ENCODE measurements at places on chromosomes 2 and 18. TPM values are rescaled to one million over a fixed set of nuclear protein-coding genes. Genes with fewer than 3 reads are reported as not detected.

The FBXO48 gene
- total RNA-seq, result 0.27 TPM

- DNase-seq, result no peak
Measured at GRCh38 chr18:39622431-39622830, 2056.8 kb upstream of the CELF4 start.

- DNase-seq, result no peak
Measured at GRCh38 chr2:227570615-227571014, 28.1 kb upstream of the SCYGR2 start.

DNA sequence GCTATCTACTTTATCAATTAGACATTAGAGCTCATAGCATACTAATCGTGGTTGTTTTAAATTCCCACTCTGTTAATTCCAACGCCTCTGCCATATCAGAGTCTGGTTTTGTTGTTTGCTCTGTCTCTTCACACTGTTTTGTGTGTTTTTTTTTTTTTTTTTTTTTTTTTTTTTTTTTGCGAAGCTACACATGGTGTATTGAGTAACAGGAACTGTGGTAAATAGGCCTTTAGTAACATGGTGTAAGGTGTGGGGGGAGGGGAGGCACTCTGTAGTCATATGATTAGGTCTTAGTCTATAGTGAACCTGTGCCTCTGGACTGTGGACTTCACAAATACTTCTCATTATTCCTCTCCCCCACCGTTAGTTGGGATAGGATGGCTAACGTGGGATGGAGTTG is 370.7 kb upstream of the RAB12 start:
- DNase-seq, result no peak

The MRPL30 gene
- total RNA-seq, result 15.9 TPM

DNA sequence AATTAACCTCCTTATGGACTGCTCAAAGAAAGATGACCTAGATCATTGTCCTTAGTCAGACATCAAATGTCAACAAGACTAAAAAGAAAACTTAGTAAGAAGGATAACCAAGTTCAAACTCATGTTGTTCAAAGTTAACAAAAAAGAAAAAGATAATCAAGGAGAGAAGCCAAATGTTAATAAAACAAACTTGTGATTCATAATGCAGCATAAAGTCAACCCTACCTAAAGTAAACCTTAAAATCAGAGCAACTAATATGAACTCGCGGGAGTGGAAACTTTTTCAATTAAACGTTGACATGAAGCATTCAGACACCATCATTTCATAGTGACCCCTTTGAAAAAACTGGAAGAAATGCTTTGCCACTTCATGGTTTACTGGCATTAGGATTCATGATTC is 52.9 kb downstream of the DNER start:
- no peak for DNase-seq

DNA sequence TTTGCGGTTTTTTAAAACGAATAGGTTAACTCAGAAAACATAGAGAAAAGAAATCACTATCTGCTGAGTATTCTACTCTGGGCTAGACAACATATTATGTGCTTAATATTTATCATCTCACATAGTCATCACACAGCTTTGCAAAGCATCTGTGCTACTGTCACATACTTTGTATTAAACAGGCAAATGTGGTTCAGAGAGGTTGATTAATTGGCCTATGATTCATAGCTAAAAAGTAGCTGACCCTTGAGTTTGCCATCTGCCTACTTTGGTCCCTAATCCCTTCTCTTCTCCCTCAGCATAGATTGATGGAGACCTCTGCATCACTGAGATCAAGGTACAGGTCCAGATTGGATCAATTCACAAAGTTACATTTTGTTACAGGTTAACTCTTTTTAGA is 21.4 kb downstream of the ANKRD30B start:
- no peak for DNase-seq

DNA sequence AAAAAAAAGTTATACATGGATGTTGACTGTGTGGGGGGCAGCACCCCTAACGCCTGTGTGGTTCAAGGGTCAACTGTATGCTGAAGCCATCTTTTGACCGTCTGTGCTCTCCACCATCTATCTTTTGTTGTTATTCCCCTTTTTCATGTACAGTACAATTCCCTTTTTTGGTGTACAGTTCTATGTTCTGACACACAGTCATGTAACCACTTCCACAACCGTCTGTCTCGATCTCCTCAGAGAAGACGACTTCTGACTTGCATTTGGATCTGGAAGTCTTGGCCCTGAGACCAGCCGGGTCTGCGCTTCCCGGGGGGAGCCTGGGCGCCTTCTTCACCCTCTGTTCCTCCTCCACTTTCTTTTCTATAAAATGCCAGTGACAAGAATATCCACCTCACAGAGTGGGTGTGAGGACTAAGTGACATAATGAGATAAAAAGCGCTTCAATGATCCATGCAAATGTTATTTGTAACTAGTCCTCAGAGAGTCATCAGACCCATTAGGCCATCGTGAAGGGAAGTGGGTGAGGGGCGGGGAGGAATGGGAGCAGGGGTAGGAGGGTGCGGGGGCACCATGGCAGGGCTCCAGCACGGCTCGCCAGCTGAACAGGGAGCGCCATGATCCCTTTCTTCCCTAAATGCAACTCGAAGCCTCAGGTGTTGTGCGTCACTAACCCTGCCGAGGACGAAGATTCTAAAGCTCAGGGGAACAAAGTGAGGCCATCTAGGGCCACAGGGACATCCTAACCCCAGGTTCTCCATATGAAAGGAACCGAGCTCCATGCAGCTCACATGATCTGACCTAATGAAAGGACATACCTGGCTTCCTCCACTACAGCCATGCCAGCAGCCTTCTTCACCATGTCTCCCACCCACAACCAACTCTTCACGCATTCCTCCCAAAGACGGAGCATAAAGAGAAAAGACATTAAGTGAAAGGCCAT is 16.6 kb downstream of the ADCY3 start:
- no peak for DNase-seq

GRCh38 chr2:200451511-200451910 is 58.4 kb downstream of the KCTD18 start:
- DNase-seq, result no peak

The SERPINB5 gene
- total RNA-seq, result not detected

The UGT1A10 gene
- under 0.01 TPM for total RNA-seq

DNA sequence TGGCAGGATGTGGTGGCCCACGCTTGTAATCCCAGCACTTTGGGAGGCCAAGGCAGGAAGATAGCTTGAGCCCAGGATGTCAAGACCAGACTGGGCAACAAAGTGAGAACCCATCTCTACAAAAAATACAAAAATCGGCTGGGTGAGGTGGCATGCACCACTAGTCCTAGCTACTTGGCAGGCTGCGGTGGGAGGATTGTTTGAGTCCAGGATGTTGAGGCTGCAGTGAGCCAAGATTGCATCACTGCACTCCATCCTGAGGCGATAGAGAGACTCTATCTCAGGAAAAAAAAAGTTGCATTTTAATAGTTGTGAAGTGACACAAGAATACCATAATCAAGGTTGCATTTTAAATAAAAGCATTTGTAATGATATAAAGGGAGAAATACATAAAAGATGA is 124.1 kb upstream of the SLC38A11 start:
- no peak for DNase-seq

The RUFY4 gene
- total RNA-seq, result 1.1 TPM
